ENCODE measurements at places on chromosomes 3 and 15.

GRCh38 chr3:30626443-30627180 is 20.2 kb downstream of the TGFBR2 start:
- no peak for DNase-seq

DNA sequence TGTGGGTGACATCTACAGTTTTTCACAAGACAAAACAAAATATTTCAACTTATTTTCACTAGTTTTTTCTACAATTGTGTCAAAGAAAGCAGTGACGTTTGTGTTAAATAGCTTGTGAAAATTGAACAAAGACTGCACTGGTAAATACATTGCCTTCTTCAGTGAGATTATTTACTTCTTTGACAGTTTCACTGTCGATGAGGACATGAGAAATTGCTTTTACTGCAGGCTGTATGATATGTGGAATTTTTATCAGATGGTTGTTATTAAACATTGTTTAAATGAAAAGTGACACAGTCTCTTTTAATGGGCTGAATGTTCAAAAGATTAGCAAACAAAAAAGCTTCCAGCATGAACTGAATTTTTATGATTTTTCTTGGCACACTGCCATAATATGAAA is 773.9 kb upstream of the CADM2 start:
- DNase-seq, result no peak

- no peak for DNase-seq
Observed at GRCh38 chr3:60935709-60936108, 315.5 kb downstream of the FHIT start.

- DNase-seq, result no peak
Observed at GRCh38 chr3:66989241-66989640, 8.9 kb upstream of the KBTBD8 start.

DNA sequence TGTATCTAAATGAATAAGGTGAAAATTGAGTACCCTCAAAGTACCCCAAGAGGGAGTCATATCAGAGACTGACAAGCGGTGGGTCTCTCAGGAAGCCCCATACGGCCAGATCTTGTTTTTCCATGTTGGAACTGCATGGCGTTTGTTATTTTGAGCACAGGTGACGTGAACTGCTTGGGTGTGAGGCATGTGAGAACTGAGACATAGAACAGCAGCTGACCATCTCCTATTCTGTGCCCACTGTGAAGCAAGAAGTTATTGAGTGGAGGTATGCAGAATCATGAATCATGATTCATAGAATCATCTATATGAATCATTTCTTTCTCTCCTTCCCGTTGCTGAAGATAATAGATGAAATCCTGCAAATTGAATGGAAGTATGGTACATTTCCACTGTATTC is 4.6 kb downstream of the VPS8 start:
- no peak for DNase-seq

GRCh38 chr3:106819440-106819839 is 557.8 kb upstream of the CCDC54 start:
- no peak for DNase-seq

GRCh38 chr15:91255670-91256192 is 155.7 kb downstream of the SV2B start:
- DNase-seq, result no peak

DNA sequence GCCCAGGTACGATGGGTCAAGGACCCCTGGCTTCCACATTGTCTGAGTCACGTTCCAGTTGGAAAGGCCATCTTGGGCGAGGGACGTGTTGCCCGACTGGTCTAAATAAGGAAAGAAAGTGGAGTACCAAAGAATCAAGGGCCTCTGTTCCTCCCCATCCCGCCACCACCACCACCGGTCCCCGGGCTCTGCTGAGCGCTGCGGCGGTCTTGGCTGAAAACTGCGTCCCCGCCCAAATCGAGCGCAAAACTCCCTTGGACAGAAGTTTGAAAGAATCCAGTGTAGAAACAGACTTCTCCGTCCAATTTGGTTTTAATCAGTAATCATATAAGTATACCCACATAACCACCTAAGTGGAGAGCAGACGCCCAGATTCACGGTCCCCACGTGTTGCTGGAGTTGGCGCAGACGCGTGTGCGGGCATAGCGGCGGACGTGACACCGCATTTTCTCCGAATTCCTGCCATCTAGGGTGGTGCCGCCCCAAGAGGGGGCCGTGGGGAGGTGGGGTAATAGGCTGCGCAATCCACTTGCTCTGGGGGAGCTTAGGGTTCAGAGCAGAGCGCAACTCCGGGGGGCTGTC is 243.8 kb upstream of the TOPAZ1 start:
- DNase-seq, result no peak

DNA sequence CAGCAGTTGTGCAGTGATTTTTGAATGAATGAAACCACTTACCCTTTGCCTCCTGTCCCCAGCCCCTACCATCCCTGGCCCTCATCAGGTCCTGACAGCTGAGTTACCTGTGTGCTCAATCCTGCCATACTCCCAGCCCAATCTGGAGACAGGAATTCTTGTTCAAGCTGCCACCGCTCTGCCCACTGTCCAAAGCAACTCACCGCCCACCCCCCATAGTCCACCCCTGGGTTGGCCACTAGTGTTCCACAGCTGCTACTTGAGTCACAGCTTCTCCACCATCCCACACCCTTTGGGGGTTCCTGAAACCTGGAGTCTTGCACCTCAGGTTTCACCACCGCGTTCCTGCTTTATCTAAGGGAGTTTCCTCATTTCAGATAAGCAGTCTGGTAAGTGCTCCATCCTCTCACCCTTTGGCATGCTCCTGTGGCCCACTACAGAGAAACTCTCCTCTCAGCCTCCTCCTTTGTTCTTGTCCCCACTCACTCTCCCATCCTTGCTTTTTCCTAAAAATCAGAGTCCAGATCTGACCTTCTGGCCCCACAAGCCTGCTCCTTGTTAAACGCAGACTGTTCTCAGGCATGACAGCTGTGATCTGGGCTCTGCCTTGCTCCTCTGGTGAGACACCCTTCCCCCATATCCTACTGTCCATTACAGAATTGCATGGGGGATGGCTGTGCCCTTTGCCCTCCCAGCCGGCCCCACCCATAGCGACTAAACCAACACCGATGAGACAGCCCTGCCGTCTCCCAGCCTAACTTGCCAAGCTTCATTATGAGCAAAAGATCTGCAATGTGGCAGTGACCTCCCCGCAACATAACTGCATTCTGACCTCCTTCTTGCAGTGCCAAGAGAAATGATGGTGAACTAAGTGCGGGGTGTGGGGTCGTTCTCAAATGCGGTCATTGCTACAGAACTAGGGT is 50.0 kb downstream of the CYP19A1 start:
- no peak for DNase-seq

DNA sequence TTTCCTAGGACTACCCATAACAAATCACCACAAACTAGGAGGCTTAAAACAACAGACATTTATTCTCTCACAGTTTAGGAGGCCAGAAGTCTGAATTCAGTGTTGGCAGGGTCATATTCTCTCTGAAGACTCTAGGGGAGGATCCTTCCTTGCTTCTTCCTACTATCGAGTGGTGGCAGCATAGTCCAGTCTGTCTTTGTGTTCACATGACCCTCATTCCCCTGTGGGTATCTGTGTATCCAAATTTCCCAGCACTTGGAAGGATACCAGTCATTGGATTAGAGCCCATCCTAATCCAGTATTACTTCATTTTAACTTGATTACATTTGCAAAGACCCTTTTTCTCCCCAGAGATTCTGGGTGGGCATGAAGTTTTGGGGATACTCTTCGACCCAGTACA is 63.8 kb downstream of the GMPS start:
- DNase-seq, result no peak

- DNase-seq, result no peak
Observed at GRCh38 chr3:15055019-15055557, 10.0 kb downstream of the MRPS25 start.

- no peak for DNase-seq
Observed at GRCh38 chr3:141753399-141753798, 9.8 kb upstream of the GRK7 start.

Measured in T follicular helper cell (primary cell).